ENCODE measurements at places on chromosomes 13 and 19.

GRCh38 chr19:5155586-5156210, 184.9 kb downstream of the PTPRS start:
- DNase-seq = no peak

DNA sequence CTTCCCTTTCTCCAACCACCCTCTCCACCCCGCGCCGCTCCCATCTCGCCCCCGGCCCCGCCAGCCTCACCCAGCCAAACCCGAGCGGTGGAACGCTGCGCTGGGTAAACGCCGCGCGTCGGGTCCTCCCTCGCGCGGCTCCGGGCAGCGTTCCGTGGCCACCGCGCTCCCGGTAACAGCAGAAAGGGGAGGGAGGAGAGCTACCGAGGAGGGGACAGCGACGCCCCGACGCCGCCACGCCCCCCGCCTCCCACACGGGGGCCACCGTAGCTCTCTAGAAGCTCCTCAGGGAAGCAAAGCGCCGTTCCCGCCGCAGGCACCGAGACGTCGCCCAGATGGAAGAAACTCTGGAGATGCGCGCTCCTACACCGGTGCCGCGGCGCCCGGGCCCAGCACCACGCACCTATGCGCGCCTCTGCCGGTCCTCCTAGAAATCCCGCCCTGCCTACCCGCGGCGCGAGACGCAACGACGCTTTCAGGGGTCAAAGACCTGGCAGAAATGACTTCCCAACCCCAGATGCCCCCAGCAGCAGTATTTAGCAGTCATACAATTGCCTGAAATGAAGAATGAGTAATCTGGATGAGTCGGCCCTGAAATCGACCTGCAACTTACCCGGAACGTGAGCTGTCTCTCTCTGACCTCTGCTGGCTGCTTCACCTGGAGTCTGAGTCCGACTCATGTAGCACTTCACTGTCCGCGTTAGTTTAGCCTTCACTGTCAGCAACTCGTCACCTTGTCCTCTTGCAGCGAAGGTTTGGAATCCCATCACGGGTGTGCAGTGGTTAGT, at the start of gene RUBCNL:
RUBCNL (minus strand) TSS at position 189 of the 788 bp plus-strand sequence. CDS start 14,777 bp downstream, outside the sequence.
- no peak for DNase-seq

DNA sequence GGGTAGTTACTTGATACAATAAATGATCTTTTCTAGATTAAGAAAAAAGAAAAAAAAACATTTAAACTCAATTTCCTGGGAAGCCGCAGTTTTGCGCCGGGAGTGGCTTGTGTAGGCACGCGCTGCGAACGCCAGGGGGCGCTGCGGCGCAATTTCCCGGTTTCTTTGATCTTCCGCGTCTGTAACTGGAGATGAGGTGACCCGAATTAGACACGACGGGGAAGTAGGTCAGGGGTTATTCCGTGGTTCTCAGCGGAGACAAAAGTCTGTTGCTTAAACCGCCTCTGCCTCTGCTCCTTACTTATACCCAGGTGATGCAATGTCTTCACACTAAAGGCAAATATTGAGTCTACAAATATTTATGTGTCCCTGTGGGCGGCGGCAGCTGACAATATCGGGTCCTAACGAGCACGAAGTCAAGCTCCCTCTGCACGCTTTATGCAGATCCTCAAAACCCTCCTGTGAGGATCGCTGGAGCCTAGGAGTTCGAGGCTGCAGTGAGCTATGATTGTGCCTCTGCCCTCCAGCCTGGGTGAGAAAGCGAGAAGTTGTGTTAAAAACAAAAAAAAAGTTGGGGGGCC, 15.2 kb downstream of the STXBP2 start:
- peak; percentile 55 for DNase-seq

- no peak for DNase-seq
Observed at GRCh38 chr19:47414469-47414868, 4.9 kb downstream of the MEIS3 start.

- DNase-seq = peak; percentile 98
Observed at GRCh38 chr19:45955905-45956608, 17.6 kb downstream of the NOVA2 start.
